Brain (organoid and tissue), 16 donors: ENCODE measurements at places on chromosomes 13 and 19.
A peak's percentile ranks its signal among the peaks of the same experiment; 100 is the strongest.

DNA sequence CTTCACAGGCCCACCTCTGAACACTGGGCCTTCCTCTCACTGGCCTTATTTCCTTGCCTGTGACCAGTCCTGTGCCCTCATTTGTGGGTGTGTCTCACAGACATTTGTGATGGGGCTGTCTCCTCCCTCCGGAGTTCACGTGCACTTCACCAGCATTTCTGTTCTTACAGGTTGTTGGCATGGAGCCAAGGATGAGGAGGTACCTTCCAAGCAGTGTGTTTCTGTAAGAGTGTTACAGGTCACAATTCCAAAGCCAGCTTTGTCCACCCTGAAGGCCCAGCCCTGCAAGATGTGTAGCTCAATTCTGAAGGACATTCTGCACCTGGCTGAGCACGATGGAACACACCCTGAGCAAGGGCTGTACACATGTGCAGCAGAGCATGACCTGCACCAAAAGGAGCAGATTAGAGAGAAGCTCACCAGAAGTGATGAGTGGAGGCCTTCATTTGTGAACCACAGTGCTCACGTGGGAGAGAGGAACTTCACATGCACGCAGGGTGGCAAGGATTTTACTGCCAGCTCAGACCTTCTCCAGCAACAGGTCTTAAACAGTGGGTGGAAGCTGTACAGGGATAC lies 8.1 kb downstream of the ZNF749 start:
- no peak for DNase-seq

DNA sequence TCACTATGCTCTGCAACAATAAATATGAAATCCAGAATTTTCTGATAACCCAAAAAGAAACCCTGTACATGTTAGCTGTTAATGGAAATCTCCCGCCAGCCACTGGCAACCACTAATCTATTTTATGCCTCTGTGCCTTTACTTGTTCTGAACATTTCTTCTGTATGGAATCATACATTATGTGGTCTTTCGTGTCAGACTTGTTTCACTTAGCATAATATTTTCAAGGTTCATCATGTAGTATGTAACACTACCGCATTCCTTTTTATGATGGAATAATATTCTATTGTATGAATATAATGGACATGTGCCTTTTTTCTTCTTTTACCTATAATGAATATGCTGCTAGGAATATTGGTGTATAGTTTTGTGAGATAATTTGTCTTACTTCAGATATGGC lies 1123.3 kb downstream of the EFNB2 start:
- no peak for DNase-seq

- no peak for DNase-seq
Measured at GRCh38 chr13:51015973-51016372, 95.1 kb downstream of the C13orf42 start.

DNA sequence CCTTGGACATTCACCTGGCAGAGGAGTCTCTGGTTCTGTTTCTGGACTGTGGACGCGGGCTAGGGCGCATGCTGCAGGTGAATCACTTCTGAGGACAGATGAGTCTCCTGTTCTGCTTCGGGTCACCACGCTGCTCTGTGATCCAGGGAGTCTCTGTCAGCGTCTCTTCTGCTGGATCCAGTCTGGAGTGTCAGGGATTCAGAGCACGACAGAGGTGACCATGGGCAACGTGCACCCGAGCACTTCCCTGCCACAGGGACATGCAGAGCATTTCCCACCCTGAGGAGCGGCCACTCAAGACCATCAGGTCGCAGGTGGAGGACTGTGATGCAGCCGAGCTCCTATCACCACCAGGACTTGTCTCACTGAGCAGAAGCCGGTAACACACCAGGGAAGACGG lies 24.4 kb upstream of the LILRA2 start:
- no peak for DNase-seq

DNA sequence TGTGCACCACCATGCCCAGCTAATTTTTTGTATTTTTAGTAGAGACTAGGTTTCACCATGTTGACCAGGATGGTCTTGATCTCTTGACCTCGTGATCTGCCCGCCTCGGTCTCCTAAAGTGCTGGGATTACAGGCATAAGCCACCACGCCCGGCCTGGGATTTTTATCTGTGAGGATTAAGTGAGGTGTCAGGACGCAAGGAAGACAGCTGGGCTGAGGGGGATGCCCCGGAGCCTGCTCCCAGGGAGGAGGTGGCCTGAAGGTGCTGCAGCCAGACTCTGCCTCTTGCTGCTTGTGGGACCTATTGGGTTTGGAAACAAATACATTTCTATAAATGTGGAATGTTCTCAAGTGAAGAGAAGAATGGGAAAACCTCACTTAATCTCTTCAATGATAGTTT lies 131.6 kb downstream of the OLFM4 start:
- no peak for DNase-seq

DNA sequence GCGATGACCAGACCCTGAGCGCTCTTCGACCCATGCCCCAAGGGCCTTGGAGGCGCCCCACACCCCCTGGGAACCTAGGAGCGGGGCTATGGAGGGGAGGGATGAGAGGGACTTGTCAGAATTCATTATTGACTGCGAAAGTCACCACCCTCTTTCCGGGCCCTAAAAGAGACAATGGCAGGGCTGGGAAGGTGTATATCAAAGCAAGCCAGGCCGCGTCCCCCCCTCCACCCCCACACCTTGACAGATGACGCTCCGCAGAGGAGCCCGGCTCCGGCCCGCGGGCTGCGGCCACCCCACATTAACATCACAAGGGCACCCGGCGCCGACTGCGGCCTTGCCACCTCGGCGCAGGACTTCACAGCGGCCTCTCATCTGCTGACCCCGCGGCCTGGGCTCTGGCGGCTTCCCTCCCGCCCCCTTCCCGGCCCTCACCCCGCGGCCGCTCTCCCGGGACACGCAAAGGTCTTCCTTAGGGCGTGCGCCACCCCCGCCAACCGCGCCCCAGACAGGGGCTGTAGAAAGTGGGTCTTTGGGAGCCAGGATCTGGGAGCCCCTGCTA lies 2.4 kb downstream of the CDX2 start:
- DNase-seq = peak; percentile 2

- DNase-seq = no peak
Measured at GRCh38 chr19:2235381-2236063, 607 bp downstream of the PLEKHJ1 start.

- no peak for DNase-seq
Measured at GRCh38 chr19:8569066-8569771, 8.0 kb downstream of the MYO1F start.

GRCh38 chr19:1066748-1067340 lies at the start of gene ARHGAP45:
Gene ARHGAP45, plus strand, starts transcription at chr19:1067167. Its CDS starts 239 bp downstream, at chr19:1067406.
- DNase-seq = no peak

- no peak for DNase-seq
Measured at GRCh38 chr13:49351871-49352270, 92.0 kb downstream of the CAB39L start.

DNA sequence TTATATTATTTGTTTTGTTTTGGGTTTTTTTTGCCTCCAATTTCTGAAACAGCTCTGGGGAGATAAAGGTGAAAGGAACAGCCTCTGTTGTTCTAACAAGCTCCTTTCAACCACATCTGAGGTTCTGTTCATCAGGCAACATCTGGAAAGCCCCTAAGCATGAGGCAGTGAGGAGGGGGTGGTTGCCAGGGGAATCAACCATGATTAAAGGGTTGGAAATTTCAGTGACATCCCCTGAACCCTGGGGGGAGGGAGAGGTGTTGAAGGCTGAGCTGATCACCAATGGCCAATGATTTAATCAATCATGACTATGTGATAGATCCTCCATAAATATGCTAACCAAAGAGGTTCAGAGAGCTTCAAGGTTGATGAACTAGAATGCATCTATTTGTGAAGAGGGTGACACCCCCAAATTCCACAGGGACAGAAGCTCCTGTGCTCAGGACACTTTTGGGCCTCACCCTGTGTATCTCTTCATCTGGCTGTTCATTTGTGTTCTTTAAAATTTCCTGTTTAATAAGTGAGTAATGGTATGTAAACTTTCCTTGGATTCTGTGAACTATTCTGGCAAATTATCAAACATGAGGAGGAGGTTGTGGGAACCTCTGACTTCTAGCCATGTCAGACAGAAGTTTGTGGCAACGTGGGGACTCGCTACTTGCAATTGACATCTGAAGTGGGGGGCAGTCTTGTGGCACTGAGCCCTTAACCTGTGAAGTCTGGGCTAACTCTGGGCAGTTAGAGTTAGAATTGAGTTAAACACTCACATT lies 221.3 kb downstream of the NHLRC3 start:
- DNase-seq = no peak

DNA sequence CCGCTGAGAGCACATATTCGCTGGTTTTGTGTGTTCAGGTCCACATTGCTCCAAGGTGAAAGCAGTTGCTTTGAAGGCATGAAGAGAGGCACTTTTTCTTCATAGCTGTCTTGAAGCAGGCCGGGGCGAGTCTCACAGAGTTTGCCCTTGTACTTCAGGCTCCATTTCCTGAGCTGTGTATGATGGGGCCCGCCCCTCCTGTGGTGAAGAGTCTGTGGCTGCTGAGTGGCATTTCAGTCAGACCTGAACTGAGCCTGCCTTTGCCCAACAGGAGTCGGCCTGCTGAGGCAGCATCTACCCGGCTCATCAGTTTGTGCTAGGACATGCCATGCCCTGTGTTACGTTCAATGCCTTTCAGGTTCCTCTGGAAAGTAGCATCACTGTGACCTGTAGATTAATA lies 44.4 kb upstream of the C1QTNF9 start:
- no peak for DNase-seq

DNA sequence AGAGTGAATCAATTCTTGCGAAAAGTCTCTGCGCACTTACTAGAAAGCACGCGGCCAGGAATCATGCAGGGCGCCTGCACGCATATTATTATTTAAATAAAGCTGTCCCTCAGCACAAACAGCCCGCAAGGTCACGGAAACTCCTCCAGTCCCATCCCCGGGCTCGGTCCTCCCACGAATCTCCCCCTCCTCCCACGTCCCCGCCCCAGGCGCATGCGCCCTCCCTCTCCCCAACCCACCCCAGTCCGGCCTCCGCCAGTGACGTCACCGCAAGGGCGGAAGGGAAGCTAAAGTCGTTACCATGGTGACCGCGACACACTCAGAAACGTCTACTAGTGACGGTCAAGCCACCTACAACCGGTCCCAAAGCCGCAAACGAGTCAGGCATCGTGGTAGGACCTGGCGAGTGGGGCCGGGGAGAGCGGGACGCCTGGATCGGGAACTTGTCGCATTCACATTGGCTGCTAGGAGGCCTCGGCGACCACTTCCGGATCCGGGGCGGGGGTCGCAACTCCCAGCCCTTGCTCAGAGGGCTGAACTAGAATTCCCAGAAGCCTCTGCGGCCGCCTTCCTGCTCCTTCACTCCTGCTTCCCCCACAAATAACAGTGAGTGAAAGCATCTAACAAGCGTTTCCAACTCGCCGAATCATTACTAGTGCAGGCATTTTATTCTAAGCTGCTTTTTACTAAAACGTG lies at the start of gene ZSCAN5A:
ZSCAN5A (minus strand) TSS at position 459 of the 696 bp plus-strand sequence. CDS start 89,793 bp downstream, outside the sequence.
- peak; percentile 99 for DNase-seq

GRCh38 chr13:75657111-75657510 lies 21.0 kb downstream of the LMO7 start:
- DNase-seq = no peak

DNA sequence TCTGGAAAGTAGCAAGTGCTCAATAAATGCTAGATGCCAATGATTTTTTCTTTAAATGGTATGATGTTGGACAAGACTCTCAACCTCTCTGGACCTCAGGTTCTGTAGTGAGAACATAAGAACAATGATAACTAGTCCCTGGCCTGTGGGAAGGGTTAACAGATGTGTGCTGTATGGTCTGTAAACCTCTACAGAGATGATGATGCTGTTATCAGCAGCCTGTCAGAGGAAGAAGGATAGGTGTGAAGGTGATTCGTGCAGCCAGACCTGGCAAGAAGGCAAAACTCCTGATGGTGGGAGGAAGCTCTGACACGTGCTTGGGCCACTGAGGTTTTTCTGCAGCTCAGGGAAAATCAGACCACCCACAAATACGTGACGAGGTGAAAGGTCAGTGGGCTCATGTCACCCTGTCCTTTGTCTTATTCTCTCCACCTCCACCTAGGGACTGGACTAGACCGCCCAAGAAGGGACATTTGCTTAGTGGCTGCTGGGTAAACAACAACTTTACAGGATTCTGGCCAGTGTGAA lies 36.7 kb upstream of the UBL3 start:
- no peak for DNase-seq

DNA sequence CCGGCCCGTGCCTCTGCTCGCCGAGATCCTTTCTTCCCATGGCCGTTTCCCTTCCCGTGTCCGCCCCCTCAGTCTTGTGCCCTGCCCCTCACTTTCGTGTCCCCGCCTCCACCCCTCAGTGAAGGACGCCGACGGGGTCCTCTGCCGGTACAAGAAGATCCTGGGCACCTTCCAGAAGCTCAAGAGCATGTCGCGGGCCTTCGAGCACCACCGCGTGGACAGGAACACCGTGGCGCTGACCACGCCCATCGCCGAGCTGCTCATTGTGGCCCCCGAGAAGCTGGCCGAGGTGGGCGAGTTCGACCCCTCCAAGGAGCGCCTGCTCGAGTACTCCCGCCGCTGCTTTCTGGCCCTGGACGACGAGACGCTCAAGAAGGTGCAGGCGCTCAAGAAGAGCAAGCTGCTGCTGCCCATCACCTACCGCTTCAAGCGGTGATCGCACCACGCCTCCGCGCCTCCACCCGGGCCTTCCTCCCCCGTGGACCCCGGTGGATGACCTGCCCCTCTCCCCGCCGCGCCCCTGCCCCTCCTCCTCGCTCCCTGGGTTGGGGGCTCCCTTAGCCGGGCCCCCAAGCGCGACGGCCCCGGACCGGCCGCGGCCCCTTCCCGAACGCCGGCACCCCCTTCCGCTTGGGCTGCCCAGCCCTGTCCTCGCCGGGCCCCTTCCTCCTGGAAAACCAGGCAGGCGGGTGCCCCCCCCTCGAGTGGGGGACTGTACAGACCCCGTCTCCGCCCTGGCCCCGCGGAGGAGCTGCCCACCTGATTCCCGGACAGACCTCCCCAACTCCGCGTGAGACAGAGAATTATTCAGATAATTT lies 2.3 kb upstream of the U2AF2 start:
- no peak for DNase-seq

DNA sequence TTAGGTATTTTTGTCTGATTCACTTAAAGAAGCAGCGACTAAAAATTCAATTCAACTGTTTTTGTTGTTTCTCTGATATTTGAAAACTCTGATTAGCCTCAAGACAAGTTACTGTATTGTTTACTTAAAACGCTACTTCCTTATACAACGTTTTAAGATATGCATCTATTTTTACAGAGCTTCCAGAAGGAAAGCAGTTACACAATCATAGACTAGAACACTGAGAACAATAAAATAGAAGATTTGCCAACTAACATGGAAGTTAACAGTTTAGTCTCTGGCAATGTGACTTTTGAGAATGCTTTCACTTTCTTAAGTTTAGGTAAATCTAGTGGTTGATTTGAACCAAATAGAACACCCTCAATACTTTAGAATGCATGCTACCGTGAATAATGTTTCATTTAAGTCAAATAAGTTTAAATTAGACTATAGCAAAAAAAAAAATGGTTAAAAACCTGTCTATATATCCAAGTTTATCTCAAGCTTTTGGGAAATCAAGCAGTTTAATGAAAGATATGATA lies 614.8 kb downstream of the DACH1 start:
- no peak for DNase-seq
